ENCODE measurements at places on chromosomes 11 and 22.
A peak's percentile ranks its signal among the peaks of the same experiment; 100 is the strongest.

DNA sequence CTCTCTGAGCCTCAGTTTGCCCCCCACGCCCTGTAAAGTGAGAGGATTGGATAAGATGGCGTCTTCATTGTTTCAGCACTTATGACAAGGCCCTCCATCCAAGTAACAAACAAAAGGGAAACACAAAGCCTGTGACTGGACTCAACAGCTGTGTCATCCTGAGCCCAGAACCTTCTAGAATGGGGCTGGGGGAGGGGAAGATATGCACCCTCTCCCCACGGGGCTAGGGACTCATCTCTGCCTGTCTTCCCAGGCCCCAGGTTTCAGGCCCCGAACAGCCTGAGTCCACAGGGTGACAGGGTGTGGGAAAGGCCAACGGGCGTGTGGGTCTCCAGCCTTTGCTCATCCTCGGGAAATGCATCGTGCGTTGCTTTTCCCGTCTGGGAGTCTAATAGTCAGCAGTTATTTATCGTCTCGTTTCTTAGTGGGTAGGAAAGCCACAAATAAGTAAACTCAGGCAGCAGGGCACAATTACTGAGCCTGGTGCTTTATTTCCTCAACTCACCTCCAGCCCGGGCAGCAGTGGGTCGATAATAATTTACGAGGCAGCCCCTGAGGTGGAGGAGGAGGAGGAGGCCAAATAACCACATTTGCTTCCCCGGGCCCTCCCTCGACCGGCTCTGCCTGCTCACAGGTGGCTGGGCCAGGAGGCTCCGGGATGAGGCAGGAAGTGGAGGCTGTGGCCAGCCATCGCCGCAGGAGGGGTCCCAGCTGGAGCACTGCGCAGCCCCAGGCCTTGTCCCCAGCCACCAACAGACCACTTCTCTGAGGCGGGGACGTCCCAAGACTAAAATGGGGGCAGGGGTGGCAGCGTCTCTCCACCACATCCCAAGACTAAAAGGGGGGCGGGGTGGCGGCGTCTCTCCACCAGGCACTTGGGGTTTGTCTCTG lies 54.4 kb downstream of the FLRT1 start:
- no peak for DNase-seq

GRCh38 chr11:69088676-69089146 lies 40.0 kb downstream of the TPCN2 start:
- DNase-seq, result peak; percentile 20

DNA sequence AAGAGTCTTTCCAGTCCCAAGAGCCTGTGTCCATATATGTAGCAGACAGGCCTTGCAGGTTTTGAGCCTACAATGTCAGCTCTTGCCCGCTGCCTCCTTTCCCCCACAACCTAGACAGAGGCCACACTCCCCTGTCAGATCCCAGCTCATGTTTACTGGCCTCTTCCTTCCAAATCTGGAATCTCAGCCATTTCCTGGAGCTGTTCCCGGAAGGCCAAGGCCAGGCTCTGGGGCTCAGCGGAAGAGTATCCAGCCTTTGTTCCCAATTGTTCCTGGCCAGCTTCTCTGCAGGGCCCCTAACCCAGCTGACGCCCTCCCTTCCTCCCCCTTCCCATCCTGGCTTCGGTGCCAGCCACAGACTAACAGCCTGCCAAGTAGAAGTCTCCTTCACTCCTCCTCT lies 1.0 kb upstream of the ROBO4 start:
- DNase-seq, result no peak

- no peak for DNase-seq
Observed at GRCh38 chr11:115133475-115134209, 370.6 kb downstream of the CADM1 start.

DNA sequence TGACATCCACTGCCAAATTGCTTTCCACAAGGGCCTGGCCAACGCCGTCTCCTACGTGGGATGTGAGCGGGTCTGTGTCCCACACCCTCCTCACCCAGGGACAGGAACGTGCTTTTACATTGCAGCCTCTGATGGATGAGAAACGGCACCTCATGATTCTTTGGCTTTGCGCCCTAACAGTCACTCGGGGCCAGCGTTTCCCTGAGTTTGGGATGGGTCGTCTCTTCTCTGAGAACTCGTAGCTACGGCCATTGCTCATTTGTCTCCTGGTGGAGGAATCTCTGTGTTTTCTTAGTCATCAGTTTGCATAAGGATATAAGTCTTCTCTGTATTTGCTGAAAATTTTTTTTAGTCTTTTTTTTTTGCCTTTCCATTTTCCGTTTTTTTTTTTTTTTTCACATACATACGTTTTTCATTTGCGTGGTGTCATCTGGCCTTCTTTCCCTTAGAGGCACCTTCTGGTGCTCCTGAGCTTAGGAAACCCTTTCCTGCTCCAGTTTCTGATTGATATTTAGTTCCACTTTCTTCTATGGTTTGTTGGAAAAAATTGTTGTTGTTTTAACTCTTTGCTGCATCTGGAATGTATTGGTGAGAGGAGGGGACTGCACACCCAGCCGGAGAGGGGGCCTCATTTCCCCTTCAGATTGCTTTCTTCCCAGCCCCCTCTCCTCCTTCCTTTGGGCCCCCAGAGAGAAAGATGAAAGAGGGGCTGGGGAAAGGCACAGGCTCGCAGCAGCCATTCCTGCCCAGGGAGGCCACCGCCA lies 12.0 kb downstream of the TNNT3 start:
- DNase-seq, result no peak

DNA sequence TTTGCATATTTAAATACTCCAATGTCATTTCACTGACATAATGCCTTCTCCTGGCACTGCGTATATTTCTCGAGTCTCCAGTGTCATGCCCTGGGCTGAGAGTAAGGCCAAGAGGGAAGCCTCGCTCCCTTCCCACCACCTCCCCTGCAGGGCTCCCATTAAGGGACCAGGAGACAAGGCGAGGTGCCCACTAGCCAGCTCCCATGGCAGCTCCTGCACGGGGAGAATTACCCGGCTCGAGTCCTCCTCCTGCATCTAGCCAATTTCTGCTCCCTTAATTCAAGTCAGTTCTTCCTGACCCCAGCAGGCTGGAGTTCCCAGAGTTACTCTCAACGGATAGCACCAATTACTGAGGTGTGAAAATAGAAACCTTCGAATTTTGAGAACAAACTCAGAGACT lies 31.9 kb downstream of the OPCML start:
- no peak for DNase-seq

DNA sequence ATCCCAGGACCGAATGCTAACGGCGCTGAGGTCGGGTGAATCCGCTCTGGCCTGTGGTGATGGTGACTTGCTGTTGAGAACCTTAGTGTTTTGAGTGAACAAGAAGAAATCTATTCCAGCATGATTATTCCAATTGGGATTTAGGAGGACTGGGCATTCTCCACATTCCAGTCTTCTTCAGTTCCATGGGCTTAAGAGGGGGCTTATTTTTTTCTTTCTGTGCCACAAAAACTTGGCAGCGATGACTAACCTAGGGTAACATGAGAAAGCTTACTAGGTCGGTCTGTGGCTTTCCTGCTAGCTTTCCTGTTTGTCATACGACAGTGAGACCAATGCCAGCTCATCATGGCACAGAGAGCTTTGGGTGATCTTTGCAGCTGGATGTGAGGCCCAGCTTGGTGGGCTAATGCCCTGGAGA lies 62.9 kb upstream of the ATXN10 start:
- no peak for DNase-seq

GRCh38 chr22:28582806-28583205 lies 96.8 kb downstream of the TTC28 start:
- DNase-seq, result no peak

GRCh38 chr11:78291503-78292108 lies 102.9 kb downstream of the USP35 start:
- DNase-seq, result no peak

- no peak for DNase-seq
Observed at GRCh38 chr22:46038516-46039430, 61.8 kb upstream of the WNT7B start.

GRCh38 chr11:71305451-71306125 lies 53.2 kb upstream of the SHANK2 start:
- DNase-seq, result no peak

- DNase-seq, result peak; percentile 87
Observed at GRCh38 chr11:78574386-78575381, at the start of gene NARS2. Gene NARS2, minus strand, starts transcription at chr11:78574864. Its CDS starts 376 bp downstream, at chr11:78574488.

DNA sequence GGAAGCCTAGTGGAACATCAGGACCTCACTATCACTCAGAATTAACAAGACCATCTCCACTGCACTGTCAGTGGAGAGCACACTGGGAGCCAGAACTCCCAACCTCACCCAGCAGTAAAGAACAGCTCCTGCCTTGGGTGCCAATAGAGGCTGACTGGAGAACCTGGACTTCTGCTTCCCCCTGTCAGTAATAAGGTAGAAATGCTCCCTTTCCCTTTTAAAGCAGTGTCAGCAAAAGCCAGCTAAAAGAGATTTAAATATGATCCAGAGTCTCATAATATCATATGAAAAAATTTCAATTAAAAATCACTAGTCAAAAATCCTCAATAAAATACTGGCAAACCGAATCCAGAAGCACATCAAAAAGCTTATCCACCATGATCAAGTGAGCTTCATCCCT lies 82.8 kb downstream of the SPATA19 start:
- no peak for DNase-seq

DNA sequence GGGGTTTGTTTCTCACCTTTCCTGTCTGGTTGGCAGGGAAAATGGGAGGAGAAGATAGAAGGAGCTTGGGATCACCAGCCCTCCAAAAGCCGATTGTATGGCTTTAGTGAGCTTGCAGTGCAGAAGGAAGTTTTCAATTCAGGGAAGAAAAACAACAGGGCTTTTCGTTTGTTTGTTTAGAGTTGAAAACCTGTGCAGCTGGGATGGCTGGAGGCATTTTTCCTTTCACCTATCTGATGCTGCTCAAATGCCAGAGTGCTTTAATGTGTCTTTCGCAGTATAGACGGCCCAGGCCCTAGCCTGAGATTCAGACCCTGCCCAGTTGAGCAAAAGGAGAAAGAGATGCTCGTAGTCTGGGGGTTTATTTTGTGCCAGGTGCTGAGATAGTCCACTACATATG lies 87.9 kb downstream of the INSC start:
- DNase-seq, result no peak

- DNase-seq, result no peak
Observed at GRCh38 chr11:6298605-6299004, 21.7 kb downstream of the CAVIN3 start.

DNA sequence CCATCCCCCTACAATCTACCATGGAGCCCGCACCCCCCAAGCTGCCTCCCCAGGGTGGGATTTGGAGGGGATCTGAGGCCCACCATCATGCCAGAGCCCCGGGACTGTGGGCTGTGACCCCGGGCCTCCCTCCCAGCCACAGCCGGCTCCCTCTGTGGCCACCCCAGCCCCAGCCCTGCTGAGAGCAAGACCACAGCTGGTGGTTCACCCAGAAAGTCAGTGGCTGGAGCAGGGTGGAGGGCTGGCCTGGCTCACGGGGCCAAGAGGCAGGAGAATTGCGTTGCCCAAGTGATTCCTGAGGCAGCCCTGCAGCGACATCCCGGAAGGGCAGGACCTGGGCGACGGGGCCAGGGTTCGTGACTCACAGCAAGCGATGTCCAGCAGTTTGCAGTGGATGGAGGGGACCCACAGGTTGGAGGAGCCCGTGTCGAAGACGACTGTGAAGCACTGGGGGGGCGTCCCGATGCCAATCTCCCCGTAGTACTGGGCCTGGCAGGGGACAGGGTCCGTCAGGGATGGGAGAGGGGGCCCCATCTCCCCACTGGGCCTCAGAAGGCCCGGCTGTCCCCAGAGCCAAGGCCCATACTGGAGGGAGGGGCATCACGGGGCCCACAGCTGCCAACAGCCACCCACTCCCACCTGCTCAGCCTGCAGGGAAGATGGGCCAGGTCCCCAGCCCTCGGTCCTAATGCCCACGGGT lies 4.4 kb downstream of the CTSD start:
- DNase-seq, result no peak

DNA sequence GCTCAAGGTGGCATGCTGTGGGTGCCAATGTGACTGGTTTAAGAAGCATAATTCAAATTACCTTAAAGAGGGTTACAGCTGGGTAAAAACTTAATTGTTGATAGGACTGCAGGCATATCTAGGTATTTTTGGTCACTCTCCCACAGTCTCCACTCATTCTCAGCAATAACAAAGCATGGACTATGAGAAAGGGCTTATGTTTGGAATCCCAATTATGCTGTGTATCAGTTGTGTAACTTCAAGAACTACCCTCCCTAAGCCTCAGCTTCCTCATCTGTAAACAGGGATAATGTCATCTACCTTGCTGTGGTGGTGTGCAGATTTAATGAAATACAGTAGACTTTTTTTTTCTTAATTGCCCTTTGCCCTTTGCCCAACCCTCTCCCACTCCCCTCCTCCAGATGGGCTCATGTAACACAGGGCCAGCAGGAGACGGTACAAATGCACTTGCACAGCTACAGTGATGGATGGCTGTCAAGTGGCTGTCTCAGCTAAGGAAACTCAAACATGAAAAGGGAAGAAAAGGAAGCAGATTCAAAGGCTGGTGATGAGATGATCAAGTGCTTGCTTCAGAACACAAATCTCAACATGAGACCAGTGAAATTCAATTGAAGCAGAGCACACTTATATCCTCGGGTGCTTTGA lies 37.6 kb downstream of the MAP6 start:
- DNase-seq, result no peak

DNA sequence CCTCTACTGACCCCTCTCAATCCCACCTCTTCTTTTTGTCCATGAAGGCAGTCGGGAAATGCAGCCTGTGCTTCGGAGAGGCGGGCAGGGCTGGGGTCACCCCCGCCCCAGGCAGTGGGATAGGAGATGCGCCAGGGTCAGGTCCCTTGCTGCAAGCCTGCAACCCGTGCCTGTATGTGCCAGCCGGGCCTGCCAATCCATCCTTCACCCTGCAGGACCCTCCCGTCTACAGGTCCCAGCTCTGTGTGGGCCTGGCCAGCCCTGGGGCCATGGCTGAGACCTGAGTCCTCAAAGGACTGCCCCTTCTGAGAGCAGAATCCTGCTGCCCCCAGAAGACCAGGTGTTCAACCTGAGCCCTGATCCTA lies 10.9 kb downstream of the ASCL2 start:
- no peak for DNase-seq

GRCh38 chr11:64226507-64227051 lies 505 bp downstream of the NUDT22 start:
- DNase-seq, result no peak
